ENCODE measurements at places on chromosomes 4 and X.

DNA sequence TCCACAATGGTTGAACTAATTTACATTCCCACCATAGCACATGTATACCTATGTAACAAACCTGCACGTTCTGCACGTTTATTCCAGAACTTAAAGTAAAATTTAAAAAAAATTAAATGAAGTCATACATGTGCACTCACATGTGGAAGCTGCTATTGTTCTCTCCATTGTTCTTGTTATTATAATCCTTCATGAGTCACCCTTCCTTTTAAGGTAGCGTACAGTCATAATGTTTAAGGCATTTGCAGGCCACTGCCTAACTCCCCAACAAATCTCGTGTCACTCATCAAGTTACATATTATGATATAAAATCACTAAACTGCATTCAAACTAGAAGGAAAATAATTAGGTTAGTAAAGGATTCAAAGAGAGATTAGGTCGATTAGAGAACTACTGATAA, 63.6 kb downstream of the SLC7A11 start:
- DNase-seq = no peak

DNA sequence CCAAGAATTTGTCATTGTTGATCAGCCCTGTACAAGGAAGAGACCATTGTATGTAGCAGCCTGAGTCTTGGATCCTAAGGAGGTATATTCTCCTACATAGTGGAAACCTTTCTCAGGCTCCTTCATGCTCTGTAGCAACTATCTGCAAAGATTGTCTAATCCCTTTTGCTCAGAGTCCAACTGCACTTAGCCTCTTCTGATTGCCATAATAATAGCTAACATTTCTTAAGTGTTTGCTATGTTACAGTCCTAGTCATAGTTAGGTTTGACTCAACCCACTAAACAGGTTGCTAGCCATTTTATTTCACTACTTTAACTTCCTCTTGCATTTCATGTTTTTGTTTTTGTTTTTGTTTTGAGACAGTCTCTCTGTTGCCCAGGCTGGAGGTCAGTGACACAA, 50.8 kb upstream of the SLC16A2 start:
- no peak for DNase-seq

DNA sequence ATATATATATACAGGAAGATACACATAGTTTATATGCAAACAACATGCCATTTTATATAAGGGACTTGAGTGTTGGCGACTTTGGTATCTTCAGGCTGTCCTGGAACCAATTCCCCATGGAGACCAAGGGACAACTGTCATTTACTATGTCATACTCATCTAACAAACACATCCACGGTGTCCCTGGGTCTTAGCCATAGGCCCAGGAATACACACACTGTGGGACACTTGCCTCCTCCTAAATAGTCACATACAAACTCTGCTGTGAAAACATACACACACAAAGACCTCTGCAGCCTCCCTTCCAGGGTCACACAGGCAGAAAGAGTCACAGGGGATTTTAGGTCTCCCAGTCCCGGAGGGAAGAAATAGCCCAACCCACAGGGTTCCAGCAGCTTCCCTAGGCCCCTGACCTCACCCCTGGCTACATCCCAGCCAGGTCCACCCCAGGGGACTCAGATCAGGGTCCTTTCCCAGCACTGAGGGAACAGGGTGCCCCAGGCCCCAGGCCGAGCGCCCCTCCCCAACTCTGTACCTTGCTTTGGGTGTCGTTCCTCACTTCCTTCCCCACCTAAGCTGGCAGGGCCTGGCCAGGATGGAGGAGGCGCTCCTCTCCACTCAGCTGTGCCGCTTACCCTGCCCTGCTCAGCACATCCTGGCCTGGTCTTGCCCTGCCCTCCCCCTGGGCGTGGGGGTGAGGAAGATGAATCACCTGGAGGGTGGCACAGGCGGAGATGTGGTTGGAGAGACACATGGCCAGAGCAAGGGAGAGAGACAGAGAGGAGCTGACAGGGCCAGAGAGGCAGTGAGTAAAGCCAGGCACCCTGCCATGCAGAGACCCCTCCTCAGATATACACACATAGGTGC, 21.8 kb downstream of the FGD1 start:
- no peak for DNase-seq

DNA sequence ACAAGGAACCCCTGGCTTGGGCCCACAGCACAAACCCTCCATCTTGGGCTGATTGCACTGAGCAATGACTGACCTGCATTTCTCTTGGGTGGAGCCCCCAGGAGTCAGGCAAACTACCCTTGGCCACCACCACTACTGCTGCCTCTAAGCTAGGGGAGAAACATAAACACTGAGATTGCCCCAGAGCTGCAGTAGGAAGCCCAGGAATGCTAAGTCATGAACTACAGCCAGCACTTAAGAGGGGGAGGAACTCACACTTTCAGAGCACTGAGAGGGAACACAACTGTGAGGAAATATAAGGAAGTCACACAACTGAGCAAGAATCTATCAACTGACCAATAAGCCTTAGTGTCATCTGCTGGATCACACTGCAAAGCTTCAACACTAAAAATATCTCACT, 111.6 kb upstream of the PPP3CA start:
- DNase-seq = no peak

DNA sequence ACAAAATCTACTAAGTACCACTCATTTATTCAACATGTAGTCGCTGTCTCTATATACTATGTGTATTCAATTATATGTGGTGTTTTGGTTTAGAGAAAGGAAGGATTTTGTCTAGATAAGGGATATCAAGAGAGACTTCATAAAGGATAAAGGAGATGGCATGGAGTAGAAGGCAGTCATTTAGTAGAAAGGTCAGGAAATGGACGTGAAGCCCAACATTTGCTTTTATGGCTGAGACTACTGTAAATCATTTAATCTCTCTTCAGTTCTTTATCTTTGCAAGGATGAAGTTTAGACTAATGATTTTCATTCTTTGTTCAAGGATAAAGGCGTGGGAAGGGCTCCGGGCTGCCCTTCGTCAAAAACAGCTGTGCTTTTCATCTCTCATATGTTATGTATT, 25.2 kb downstream of the IL2 start:
- DNase-seq = no peak

GRCh38 chr4:180285796-180286195, 1957.4 kb upstream of the TENM3 start:
- DNase-seq = no peak

- no peak for DNase-seq
These were observed 121.8 kb downstream of the PDE5A start for GRCh38 chr4:119506806-119507205.

DNA sequence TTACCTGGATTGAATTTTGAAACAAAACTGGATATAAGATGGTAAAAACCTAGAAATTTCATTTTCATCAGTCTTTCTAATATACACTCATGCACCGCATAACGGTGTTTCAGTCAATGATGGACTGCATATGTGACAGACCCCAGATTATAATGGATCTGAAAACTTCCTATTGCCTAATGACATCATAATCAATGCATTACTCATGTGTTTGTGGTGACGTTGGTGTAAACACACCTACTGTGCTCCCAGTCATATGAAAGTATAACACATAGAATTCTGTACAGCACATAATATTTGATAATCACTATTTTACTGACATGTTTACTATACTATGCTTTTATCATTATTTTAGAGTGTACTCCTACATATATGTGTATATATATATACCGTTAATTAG, 119.9 kb upstream of the AGA start:
- no peak for DNase-seq

DNA sequence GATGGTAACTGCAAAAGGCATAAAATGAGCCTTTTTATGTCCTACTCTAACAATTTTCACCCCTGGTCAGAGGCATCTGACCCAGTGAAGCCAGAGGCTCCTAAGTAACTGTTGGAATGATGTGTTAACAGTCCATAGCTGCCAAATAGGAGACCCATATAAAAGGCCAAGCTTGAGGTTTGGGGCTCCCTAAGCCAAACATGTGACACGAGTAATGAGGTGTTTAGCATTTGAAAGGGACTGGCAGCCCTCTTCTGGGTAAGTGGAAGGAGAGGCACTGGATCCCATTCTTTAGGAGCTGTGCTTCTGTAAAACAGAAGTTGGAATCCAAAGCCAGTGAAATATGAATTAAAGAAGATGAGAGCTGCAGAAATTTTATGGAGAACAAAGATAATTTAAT, 100.6 kb upstream of the PNPLA4 start:
- no peak for DNase-seq

- DNase-seq = no peak
These were observed 65.1 kb downstream of the CASK start for GRCh38 chrX:41858161-41858775.

DNA sequence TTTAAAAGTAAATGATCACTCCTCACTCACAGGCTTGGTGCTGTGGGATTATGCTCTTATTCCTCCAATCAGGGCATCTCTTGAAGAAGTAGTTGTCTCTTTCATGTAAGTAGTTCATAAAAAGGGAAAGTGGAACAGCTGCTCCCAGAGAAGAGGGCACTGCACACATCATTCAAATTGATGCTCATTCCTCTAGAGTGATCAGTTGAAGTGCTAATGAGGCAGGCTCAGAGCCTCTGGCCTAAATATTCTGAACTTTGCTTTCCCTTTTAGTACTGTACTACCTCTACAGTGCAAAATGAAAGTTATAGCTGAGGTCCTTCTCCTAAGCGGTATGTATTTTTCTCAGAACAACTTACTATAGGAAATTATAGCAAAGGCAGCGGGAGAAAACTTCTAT, 1453.1 kb downstream of the ARAP2 start:
- no peak for DNase-seq

DNA sequence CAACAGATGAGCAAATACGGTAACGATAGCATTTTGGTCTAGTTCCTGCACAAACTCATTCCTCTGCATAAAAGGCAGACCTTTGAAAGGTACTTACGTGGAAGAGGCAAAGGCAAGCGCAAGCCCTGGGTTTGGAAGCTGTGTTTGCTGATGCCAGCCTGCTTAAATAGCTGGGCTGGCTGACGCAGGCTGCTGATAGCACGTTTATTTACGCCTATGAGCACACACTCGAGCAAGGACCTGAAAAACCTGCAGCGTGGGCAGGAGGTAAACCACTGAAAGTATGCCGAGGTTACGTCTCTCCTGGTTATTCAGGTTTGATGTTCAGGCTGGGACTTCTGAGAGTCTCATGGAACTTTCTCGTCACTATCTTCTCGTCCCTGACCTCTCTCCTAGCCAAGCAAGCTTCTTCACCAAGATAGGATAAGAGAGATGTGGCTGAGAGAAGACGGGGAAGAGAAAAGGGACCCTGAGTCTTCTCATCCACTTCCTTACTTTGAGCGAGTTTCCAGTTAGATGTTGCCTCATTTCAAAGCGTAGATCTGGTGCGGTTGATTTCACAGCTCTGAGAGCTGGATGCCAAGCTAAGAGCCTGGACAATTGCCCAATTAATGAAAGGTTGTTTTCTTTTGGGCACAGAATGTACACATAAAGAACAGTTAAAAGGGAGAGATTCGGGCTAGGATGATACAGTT, at the start of gene HOPX:
Gene HOPX (minus strand): TSS at position 139 of the 695 bp plus-strand sequence. CDS start 23,480 bp downstream, outside the sequence.
- DNase-seq = peak; percentile 80

DNA sequence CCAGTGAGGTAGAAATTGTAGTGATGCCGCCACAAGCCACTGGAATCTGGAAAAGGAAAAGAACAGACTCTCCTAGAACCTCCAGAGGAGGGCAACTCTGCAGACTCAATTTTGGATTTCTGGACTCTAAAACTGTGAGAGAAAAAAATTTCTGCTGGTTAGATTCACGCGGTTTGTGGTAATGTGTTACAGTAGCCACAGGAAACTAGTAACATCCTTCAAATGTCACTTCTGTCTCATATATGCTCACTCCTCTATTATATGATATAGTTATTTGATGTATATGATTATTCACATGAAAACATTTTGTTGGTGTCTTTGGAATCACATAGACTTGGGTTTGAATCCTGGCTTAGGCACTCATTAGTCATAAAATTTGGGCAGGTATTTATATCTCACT, 18.8 kb downstream of the LDOC1 start:
- no peak for DNase-seq

DNA sequence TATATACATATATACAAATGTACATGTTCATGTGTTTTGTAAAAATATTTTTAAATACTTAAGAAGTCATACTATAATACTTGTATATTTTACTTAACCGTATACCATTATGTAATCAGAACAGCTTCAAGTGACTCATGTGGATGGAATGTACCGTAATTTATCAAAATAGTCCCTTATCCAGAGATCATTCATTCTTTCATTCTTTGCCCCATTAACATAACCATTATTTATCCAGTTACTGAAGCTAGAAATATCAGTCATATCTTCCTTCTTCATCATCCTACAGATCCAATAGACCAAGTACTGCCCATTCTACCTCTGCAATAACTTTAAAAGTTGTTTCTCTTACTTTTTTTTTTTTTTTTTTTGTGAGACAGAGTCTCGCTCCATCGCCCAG, 164.2 kb downstream of the MAB21L2 start:
- DNase-seq = no peak

DNA sequence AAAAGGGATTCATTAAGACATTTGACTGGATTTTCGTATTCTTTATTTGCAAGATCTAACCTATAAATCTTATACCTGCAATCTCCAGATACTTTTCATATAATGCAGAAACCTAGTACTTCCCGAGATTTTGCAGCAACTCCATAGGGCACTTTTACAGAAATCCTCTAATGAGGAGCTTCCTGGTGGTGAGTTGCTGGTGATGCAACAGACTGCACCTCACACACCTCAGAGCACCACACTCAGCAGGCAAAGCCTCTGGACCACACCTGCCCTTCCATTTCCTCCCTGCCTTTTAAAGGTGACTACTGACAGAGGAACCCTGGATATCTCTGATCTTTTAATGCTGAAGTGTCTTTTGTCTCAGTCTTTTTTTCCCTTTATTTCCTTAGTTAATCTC, 289.4 kb downstream of the TRAM1L1 start:
- no peak for DNase-seq

DNA sequence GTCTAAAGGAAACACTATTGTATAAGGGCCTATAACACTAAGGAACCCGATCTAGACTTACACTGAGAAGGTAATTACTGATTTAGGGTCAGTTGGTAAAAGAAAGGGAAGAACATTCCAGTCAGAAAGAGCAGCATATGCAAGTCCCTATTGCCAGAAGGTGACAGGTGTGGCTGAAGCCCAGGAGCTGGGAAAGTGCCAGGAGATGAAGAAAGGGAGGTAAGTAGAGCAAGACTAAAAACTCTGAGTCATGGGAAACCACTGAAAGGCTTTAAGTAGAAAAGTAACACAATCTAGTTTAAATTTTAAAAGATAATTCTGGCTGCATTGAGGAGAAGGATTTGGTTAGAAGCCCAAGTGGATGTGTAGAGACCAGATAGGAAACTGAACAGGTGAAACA, 77.7 kb upstream of the INTU start:
- no peak for DNase-seq

GRCh38 chr4:113960684-113961321, 18.6 kb downstream of the ARSJ start:
- no peak for DNase-seq

- DNase-seq = peak; percentile 45
These were observed 612 bp downstream of the MAGED2 start for GRCh38 chrX:54808109-54808604.
